Stimulated activated CD8-positive, alpha-beta memory T cell treated with anti-CD3 and anti-CD28 coated beads, Interleukin-15, amount 100 ng/mL, for 4 hours (primary cell): ENCODE measurements at places on chromosomes 6 and 20.

- DNase-seq, result no peak
Observed at GRCh38 chr20:40966103-40966502, 62.5 kb upstream of the TOP1 start.

DNA sequence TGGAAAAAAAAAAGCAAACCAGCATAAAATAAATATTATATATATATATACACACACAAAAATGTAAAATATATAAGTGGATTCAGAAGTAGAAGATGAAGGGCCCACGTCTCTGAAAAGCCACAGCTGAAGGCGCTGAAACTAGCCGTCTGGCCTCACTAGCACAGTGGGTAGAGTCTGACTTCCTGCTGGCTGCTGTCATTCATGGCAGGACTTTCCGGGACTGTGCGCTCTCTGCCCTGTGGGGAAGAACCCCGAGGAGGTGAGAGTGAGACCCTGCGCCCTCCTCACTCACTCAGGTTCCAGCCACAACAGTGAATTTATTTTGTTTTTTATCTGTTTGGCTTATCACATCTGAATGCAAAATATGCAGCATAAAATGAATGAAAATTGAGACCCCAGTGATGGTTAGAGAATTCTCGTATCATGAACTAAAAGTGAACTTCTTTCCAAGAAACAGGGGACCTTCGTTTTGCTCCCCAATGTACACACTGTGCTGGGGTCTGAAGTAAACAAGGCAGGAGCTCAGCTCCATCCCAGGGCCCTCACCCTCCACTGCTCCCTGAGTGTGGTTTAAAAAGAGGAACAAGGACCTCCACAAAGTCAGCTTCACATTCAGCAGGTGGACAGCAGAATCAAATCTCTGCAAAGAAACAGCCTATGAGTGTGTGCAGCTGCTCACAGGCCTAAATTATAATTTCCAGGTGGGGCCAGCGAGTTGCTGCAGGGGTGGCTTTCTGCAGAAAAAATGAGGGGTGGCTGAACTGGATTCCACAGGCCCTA lies 1.3 kb upstream of the RAMACL start:
- DNase-seq, result no peak

GRCh38 chr20:56702931-56703840 lies 74.1 kb downstream of the TFAP2C start:
- no peak for DNase-seq

DNA sequence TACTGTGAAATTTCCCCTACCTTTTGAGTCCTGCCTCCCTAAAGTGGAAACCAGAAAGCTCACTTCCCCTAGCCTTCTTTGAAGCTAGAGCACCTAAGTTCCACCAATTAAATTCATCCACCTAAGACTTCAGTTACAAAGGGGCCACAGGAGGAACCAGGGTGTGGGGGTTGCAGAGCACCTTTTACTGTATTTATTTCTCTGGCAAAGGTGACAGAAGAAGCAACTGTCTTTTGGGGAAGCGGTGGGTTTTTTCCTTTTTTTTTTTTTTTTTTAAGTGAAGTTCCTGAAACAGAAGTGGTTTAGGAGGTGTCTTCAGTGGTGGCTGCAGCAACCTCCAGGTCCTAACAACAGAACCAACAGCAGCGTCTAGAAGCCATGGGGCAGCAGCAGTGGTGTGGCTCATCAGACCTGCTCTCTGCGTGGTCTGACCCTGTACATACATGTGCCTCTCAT lies 13.1 kb downstream of the PSMB9 start:
- no peak for DNase-seq

DNA sequence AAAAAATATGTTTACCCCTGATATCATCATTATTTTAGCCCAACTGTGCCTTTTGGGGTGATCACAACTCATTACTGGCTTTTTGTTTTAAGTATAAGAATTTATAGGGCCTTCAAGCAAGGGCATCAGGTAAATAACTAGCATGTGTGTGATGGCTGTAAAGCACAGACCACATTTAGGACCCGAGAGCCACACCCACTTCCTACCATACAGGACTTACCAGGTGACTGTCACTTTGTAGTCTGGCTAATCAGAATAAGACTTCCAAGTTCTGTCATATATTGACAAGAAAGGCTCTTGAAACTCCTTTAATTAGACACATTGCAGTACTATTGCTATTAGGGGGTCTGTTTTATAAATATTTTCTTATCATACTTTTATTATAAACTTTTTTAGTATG lies 31.1 kb downstream of the TMEM242 start:
- DNase-seq, result no peak

- no peak for DNase-seq
Observed at GRCh38 chr6:11350294-11350693, 117.8 kb upstream of the NEDD9 start.

DNA sequence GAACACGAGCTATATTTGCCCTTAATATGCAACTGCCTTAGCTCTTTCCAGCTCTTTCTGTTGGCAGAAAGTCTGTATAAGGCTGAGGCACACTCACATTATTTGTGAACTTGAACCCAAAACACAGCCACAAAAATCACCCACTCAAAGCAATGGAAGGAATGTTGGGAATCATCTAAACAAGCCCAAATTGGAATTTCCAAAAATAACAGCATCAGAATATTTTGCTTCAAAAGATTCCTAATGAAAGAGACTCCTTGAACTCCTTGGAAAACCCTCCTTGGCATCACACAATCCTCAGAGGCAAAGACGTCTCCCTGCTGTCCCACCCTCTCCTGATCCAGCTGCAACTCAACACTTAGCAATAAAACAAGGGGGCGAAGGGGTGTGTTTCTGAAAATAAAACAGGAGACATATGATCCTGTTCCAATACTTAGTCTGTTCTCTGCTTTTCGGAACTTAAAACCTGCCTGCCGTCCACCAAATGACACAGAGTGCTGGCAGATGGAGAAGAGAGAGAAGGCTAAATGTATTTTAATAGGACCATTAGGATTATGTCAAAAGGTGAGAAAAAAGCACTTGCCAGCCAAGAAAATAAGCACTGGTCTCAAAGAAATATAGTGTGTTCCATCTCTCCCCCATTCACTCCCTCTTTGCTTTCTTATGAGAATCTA lies 320.7 kb upstream of the JARID2 start:
- DNase-seq, result no peak

DNA sequence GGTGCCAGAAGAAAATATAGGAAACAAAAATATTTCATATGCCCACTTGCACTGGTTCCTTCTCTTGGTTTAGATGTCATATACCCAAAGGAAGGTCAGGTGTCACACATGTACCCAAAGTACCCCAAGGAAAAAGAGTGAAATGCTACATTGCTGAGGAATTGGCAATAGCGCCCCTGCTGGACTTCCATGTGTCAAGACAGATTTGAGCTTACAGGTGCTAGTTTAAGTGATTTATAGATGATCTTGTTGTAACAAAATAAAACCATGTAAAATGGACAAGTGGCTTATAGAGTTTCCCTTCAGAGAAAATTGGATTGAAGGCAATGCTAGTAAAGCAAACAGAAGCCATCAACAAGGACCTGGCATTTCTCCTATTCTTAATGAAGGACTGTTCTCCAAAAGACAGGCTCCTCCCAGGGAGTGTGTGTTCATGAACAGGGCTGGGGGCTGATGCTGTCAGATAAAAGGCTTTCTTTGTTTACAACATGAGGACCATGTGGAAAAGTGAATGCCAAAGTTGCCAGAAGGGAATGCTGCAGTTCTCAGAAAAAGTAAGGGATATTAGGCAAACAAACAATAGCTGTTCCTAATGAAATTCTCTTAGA lies 64.3 kb upstream of the PAK5 start:
- DNase-seq, result no peak

GRCh38 chr20:59696476-59696875 lies 92.1 kb downstream of the PHACTR3 start:
- DNase-seq, result no peak

DNA sequence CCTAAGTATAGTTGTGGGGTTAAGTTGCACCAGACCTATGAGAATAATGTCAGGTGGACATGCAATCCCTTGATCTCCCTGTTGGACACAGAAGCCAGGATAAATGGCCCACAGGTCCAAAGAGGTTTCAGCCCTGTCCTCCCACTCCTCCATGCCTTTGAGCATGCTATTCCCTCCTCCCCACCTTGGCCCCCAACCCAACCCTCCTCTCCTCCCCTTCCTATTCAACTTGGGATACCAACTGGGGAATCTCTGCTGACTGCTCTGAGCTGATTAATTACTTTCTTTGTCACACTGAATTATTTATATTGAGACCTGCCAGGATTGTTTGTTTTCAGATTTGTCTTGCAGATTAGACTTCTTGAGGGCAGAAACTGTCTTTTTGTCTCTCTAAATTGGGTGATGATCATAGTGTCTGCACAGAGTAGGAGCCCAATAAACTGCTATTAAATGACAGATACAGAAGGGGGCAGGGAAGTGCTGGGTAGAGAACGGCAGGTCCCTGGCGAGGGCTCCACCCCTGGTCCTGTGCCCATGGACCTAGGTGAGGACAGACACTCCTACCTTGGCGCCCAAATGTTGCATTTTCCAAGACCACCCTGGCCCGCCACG lies 120.9 kb downstream of the UNC5CL start:
- DNase-seq, result no peak

DNA sequence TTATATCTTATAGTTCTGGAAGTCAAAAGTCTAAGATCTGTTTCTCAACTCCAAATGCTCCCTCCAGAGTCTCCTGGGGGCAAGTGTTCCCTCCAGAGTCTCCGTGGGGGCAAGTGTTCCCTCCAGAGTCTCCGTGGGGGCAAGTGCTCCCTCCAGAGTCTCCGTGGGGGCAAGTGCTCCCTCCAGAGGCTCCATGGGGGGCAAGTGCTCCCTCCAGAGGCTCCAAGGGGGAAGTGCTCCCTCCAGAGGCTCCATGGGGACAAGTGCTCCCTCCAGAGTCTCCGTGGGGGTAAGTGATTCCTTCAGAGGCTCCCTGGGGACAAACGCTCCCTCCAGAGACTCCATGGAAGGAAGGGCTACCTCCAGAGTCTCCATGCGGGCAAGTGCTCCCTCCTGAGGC lies 34.0 kb upstream of the THBS2 start:
- DNase-seq, result no peak

DNA sequence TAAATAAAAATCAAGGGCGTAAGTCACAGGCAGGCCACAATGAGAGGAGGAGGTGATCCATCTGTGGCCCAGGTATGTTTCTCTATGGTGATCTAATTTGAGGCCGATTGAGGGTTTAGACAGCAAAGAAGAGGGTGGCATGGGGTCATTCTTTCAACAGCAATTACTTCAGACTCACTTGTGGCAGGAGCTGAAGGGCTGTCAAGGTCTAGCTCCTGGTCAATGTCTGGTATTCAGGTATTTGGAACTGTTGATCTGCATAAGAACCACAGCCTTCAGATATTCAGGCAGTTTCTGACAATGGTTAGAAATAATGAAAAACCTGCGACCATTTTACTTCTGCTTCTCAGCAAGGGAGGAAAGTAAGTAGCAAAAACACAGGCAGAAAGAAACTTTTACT lies 259.6 kb downstream of the FOXC1 start:
- DNase-seq, result no peak

- no peak for DNase-seq
Observed at GRCh38 chr6:18284261-18284660, 19.9 kb upstream of the DEK start.

- no peak for DNase-seq
Observed at GRCh38 chr6:18514180-18514579, 127.0 kb downstream of the RNF144B start.
